Neural crest cell (in vitro differentiated cells): ENCODE measurements at places on chromosomes 2 and 18.

DNA sequence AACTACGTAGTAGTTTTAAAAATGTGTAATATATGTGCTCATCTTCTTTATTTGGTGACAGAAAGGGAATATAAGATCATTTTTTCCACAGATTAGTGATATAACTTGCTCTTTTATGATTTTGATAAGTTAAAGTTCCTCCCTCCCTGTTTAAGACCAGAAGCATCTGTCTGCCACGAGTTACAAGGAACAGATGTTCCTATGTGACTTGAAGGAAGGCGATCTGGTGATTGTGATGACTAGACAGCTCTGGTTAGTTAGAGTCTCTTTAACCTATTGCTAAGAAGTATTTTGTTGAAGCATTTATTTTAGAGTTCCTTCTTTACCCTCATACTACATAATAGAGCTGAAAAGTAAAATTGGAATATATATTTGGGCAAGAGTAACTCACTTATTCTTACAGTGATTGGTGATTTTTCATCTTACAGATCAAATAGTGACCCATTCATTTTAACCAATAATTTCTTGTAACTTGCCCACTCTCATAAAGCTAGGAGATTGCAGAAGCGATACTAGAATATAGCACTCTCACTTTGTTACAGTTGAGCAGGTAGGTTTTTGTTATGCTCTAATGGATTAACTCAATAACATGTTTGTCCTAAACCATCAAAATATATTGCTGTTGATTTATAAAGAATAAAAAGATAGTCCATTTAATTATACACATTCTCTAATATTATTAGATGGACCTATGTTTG is 218.7 kb downstream of the SLC4A10 start:
- H3K4me3 ChIP-seq: no peak overlapping the region
- no peak overlapping the region for H3K27ac ChIP-seq
- no peak for DNase-seq
- H3K4me1 ChIP-seq: no peaks in the 10 kb centered on the region
- peaks cover 20% of the 10 kb centered on the region for H3K27me3 ChIP-seq

GRCh38 chr2:232523682-232524597 is 2.0 kb upstream of the CHRND start:
- H3K4me3 ChIP-seq: peak overlapping the region; percentile 75
- H3K36me3 ChIP-seq: no peaks in the 10 kb centered on the region
- H3K27me3 ChIP-seq: peaks cover 51% of the 10 kb centered on the region
- peaks cover 23% of the 10 kb centered on the region for H3K4me1 ChIP-seq
- H3K27ac ChIP-seq: no peak overlapping the region
- DNase-seq: peak; percentile 68

- H3K27ac ChIP-seq: no peak overlapping the region
- H3K36me3 ChIP-seq: no peaks in the 10 kb centered on the region
- H3K4me3 ChIP-seq: no peak overlapping the region
Measured at GRCh38 chr2:175414882-175415487, 233.5 kb upstream of the ATP5MC3 start.

GRCh38 chr18:79684787-79685186 is 5.2 kb downstream of the CTDP1 start:
- peaks cover 12% of the 10 kb centered on the region for H3K4me1 ChIP-seq
- no peaks in the 10 kb centered on the region for H3K27me3 ChIP-seq
- peak overlapping the region; percentile 19 for H3K4me3 ChIP-seq
- DNase-seq: no peak
- H3K36me3 ChIP-seq: peaks cover 2% of the 10 kb centered on the region

- peaks cover 6% of the 10 kb centered on the region for H3K27me3 ChIP-seq
- H3K36me3 ChIP-seq: no peaks in the 10 kb centered on the region
- no peak overlapping the region for H3K4me3 ChIP-seq
- H3K27ac ChIP-seq: no peak overlapping the region
- peaks cover 24% of the 10 kb centered on the region for H3K4me1 ChIP-seq
Measured at GRCh38 chr2:232894251-232894650, 24.2 kb downstream of the SNORC start.

- H3K27me3 ChIP-seq: no peaks in the 10 kb centered on the region
- H3K4me1 ChIP-seq: peaks cover 5% of the 10 kb centered on the region
- no peak overlapping the region for H3K4me3 ChIP-seq
- no peak for DNase-seq
- H3K27ac ChIP-seq: no peak overlapping the region
Measured at GRCh38 chr18:78766651-78767533, 212.7 kb upstream of the SALL3 start.

- peaks cover 11% of the 10 kb centered on the region for H3K4me1 ChIP-seq
- no peaks in the 10 kb centered on the region for H3K36me3 ChIP-seq
- H3K27me3 ChIP-seq: peaks cover 37% of the 10 kb centered on the region
- no peak for DNase-seq
Measured at GRCh38 chr18:37533647-37534584, 31.7 kb downstream of the CELF4 start.

DNA sequence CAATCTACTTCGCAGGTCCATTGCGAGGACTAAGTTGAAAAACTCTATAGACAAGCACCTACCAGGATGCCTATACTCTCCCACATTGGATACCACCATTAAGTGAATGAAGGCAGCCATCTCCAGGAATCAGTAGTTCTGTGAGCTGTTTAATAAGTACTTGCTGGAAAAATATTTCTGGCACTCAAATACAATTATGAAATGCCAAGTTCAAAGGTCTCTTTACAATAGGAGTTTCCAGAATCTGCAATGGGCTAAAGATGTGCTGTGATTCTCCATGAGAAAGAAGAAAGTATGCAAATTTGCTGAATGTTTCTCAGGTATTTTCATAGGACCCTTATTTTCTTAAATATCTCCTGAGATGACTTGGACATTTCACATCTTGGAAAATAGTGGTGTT is 103.0 kb downstream of the AP1S3 start:
- H3K4me3 ChIP-seq: no peak overlapping the region
- no peaks in the 10 kb centered on the region for H3K27me3 ChIP-seq
- no peak overlapping the region for H3K27ac ChIP-seq

DNA sequence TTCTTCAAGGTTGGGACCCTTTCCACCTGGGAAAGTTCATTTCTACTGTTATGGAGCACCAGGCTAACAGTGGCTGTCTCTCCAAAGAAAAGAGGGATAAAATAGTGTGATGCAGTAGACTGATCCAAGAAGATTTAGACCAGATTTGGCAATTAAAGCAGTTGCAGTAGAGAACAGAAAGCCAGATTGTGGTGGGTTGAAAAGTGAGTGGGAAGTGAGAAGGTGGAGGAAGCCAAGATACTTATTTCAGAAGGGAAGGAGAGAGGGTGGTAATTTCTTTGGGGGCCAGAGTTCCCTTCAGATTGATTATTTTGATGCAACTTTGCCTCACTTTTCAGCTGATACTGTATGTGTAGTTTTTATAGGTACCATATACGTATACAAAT is 8.0 kb downstream of the MYL12B start:
- peaks cover 2% of the 10 kb centered on the region for H3K36me3 ChIP-seq
- peaks cover 16% of the 10 kb centered on the region for H3K4me1 ChIP-seq
- no peak overlapping the region for H3K4me3 ChIP-seq
- peak overlapping the region; percentile 28 for H3K27ac ChIP-seq
- no peaks in the 10 kb centered on the region for H3K27me3 ChIP-seq

DNA sequence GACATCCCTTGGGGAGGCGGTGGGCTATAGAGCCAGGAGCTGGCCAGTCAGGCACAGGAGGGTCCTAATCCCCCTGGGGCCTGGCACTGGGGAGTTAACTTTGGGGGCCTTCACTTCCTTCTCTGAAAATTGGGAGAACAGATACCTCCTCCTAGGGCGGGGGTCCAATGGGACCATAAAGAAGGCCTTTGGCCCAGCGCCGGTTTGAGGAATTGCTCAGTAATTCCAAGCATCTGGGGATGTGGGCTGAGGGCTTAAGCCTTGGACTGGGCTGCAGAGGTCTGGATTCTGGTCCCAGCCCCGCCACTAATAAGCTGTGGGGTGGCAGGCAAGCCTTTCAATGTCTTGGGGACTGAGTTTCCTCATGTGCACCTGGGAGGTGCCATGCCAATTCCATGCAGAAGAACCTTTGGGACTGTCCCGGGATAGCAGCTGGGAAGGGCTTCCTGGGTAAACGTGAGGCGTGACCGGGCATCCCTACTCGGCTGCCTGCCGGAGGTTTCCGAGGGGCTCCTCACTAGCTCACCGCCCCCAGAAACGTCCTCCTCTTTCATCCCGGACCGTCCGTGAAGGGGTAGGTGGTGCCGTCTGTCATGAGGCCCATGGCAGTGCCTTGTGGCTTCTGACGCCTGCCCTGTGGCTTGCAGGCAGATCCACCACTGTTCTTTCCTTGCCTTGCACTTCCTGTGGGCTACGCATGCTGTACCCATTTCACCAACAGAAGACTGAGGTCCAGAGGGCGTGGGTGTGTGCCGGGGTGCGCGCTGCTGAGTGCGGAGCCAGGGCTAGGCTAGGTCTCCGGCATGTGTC is 67.4 kb upstream of the HPCAL1 start:
- DNase-seq: no peak
- H3K27ac ChIP-seq: peak overlapping the region; percentile 27
- H3K4me3 ChIP-seq: no peak overlapping the region
- no peaks in the 10 kb centered on the region for H3K27me3 ChIP-seq
- H3K4me1 ChIP-seq: peaks cover 8% of the 10 kb centered on the region

- no peaks in the 10 kb centered on the region for H3K4me1 ChIP-seq
- H3K27ac ChIP-seq: no peak overlapping the region
- H3K27me3 ChIP-seq: no peaks in the 10 kb centered on the region
- DNase-seq: no peak
Measured at GRCh38 chr2:38828460-38828859, 47.3 kb downstream of the DHX57 start.

GRCh38 chr2:85393836-85394235 is 16.3 kb downstream of the CAPG start:
- no peak for DNase-seq
- no peaks in the 10 kb centered on the region for H3K36me3 ChIP-seq

DNA sequence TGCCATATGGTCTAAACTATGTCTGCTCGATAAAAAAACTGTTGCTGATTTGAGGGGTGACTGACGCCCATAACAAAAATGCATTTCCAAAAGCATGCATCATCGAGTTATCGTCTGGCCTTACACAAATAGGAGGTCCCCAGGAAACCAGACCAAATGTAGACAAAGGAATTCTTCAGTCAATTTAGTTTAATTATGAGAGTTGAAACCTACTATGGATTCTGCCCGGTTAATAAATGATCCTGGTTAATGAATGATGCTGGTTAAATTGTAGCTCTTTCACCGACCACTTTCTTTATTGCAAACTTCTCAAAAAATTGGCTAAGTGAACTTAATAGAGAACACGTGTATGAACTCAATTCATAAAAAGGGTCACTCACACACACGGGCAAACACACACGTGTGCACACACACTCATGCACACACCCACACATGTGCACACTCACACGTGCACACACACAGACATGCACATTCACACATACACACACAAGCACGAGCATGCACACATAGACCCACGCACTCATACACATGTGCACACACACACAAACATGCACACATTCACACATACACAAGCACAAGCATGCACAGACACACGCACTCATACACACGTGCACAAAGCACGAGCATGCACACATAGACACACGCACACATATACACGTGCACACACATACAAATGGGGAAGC is 59.0 kb upstream of the SALL3 start:
- no peak overlapping the region for H3K27ac ChIP-seq
- no peak for DNase-seq
- H3K27me3 ChIP-seq: peaks cover 4% of the 10 kb centered on the region
- no peaks in the 10 kb centered on the region for H3K4me1 ChIP-seq
- H3K4me3 ChIP-seq: no peak overlapping the region

DNA sequence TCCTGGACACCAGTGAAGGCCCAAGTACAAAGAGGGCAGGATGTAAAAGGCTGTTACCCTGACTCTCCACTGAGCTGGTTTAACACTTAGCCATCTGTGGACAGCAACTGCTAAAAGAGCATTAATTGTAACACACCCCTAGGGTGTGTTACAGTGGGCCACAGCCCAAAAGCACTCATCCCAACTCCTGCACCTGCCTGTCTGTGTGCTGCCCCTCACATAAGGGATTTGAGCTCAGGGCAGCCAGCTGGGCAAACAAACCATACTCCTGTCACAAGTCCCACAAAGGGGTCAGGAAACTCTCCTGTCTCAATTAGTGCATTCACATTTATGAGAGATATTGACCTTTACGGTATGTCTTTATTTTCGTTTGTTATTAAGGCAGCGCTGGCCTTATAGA is 833.1 kb upstream of the NXPH2 start:
- H3K4me3 ChIP-seq: no peak overlapping the region
- H3K4me1 ChIP-seq: peaks cover 9% of the 10 kb centered on the region
- no peaks in the 10 kb centered on the region for H3K27me3 ChIP-seq
- no peak for DNase-seq
- H3K36me3 ChIP-seq: peaks cover 3% of the 10 kb centered on the region

- H3K36me3 ChIP-seq: no peaks in the 10 kb centered on the region
- no peak for DNase-seq
- H3K27ac ChIP-seq: no peak overlapping the region
- H3K27me3 ChIP-seq: no peaks in the 10 kb centered on the region
- H3K4me3 ChIP-seq: no peak overlapping the region
- H3K4me1 ChIP-seq: peaks cover 17% of the 10 kb centered on the region
Measured at GRCh38 chr2:217371781-217372213, 511.9 kb upstream of the TNP1 start.

- peaks cover 24% of the 10 kb centered on the region for H3K36me3 ChIP-seq
- peaks cover 9% of the 10 kb centered on the region for H3K4me1 ChIP-seq
- H3K27me3 ChIP-seq: no peaks in the 10 kb centered on the region
Measured at GRCh38 chr2:144924827-144925226, 404.9 kb upstream of the ZEB2 start.

DNA sequence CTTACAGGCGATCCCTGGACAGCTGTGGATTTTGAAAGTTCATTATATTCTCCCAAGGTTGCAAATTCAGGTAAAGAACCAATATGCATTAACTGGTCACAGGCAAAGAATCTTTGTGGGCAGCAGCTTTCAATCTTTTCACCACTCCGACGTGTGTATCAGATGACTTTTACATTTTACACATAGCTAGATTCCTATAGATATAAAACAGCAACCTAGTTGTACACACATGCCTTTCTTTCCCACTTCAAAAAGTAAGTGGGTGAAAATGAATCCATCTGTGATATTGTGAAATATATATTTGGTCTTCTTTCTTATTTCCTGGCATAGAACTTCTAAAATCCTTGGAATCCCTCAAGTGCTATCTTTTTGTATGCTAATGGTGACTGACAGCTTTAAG is 72.5 kb downstream of the SCG2 start:
- H3K4me3 ChIP-seq: no peak overlapping the region
- H3K27me3 ChIP-seq: no peaks in the 10 kb centered on the region
- no peak overlapping the region for H3K27ac ChIP-seq
- H3K36me3 ChIP-seq: peaks cover 15% of the 10 kb centered on the region
- no peak for DNase-seq
- H3K4me1 ChIP-seq: no peaks in the 10 kb centered on the region

DNA sequence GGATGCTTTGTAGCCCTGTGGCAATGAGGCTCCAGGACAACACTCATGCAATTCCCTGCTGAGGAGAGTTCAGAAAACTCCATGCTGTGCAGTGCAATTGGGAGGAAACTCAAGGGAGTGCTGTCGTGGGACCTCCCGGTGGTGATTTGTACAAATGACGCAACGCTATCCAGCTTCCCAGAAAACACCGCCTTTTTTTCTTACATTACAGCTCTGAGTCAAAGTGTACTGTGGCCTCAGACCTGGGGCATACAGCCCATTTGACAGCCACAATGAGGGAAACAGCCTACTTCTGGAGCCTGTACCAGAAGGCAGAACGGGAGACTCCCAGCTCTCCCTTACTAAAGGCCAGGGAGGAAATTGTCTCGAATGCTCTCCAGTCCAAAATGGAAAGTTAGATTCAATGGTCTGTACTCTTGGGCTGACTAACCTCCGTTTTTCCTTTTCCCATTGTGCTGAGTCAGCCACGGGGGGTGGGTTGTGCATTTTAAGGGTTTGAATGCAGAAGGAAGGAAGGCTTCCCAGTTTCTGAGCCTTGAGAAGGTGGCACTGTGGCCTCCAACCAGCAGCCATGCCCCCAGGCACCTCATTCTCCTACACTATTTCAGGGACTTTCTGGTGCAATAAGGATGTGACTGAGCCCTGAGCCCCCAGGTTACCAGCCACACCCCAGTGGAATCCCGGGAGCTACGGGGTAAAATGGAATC is 16.4 kb upstream of the CYP1B1 start:
- no peak for DNase-seq
- no peaks in the 10 kb centered on the region for H3K4me1 ChIP-seq
- H3K27me3 ChIP-seq: peaks cover 37% of the 10 kb centered on the region
